ENCODE measurements at places on chromosomes 16 and 17.
A peak's percentile ranks its signal among the peaks of the same experiment; 100 is the strongest.

DNA sequence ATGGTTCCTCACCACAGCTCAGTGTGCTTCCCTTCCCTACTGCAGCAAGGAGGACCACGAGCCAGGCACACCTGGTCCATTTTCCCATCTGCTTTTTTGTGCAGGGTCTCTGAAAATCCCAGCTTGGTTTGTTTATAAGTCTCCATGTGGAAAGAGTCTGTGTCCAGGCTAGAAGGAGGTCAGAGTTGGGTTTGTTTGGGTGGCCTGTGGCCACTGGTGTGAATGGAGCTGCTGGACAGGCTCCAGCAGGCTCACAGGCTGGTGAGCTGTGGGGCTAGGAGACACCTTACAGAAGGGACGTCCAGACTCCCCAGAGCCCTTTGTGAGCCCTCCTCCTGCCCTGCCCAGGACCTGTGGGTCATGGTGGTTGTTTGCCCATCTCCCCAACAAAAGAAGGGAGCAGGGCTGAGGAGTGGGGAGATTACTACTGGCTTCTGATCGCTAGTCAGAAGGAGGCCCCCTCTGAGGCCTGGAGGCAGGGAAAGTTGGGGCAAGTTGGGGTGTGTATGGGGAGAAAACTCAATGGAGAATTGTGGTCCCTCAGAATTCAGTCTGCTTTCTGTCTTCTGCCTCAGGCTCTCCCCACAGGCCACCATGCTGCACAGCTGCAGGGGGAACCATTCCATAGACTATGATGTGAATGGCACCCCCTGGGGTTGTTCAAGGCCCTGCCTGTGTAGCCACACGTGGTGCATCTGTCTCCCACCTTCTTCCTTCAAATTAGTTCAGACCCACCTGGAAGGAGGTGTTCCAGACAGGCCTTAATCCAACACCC lies 4.1 kb downstream of the RARA start:
- DNase-seq, result no peak

- DNase-seq, result no peak
Measured at GRCh38 chr17:81984773-81985410, 7.5 kb downstream of the ASPSCR1 start.

DNA sequence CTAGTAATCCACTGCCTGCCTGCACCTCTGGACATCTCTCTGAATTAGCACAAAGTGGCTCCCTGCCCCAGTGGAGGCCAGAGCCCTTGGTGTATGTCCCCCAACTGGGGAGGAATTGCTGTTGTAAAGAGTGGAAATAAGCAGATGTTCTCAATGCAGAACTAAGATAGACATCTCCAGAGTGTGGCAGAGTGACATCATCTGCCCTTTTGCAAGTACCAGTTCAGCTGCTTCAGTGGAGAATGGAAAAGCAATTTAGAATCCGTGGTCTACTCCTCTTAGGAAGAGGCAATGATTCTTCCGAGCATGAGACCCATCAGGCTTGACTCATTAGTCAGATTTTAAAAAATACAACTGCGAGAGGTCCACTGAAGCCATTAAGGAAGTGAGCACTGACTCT lies 1512.0 kb upstream of the GOT2 start:
- DNase-seq, result no peak

DNA sequence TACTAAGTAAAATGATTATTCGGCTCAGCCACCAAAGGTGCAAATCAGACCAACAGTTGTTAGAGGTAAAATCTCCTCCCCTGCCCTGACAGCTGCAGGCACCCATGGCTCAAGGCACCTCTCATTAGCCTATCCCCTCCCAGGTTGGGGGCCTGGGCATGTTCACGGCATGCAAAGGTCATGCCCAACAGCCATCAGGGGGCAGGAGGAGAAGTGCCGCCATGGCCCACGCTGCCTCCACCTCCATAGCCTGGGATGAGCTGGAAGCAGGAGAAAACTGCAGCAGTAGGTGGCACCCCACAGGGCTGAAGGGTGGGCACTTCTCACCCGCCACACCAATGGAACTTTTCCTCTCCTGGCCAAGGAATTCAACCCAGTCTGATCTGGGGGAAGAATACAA lies 146.4 kb upstream of the COX10 start:
- no peak for DNase-seq

DNA sequence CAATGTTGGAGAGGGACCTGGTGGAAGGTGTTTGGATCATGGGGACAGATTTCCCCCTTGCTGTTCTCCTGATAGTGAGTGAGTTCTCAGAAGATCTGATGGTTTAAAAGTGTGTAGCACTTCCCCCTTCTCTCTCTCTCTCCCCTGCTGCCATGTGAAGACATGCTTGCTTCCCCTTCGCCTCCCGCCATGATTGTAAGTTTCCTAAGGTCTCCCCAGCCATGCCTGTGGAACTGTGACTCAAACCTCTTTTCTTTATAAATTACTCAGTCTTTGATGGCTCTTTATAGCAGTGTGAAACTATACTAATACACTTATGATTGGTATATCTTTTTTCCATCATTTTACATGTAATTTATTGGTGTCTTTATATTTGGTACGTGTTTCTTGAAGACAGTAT lies 13.4 kb downstream of the ADGRG5 start:
- no peak for DNase-seq

DNA sequence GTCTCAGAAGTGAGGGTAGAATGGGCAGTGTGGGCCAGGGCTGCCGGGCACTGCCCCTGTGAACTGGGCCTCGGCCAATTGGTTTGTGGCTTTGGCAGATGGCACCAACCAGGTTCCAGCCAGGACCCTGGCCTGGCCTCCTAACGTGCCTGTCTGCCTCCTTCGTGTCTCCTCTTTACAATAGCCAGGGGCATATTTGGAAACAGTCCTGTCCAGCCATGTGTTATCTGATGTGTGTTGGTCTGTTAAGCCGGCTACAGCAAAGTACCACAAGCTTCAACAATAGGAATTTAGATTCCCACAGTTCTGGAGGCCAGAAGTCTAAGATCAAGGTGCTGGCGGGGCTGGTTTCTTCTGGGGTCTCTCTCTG lies 14.6 kb downstream of the CRISPLD2 start:
- DNase-seq, result no peak

DNA sequence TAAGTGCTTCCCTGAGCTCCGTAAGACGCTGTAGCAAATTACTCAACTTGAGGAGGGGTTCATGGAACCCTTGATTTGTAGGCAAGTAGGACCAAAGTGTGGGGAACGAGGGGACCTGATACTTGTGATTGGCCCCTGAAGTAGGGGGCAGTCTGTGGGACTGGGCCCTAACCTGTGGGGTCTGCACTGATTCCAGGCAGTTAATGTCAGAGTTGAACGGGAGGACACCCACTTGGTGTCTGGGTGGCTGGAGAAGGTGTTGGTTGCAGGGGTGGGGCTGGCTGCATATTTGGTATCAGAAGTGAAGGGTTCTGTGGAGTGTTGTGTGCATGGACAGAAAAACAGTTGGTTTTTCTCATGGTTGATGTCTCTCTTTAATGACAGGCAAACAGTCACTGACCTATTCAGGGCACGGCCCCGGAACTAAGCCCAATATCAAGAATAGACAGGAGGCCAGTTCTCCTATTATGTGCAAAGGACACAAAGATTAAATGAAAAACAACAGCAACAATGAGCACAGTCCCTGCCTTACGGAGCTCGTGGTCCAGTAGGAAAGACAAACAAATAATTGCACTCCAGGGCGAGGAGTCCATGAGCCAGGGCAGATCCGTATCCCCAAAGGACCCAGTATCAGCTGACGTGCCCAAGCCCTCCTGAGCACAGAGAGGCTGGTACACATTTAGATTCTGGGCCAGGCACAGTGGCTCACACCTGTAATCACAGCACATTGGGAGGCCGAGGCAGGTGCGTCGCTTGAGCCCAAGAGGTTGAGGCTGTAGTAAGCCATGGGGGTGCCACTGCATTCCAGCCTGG lies 19.2 kb downstream of the MXRA7 start:
- DNase-seq, result no peak

DNA sequence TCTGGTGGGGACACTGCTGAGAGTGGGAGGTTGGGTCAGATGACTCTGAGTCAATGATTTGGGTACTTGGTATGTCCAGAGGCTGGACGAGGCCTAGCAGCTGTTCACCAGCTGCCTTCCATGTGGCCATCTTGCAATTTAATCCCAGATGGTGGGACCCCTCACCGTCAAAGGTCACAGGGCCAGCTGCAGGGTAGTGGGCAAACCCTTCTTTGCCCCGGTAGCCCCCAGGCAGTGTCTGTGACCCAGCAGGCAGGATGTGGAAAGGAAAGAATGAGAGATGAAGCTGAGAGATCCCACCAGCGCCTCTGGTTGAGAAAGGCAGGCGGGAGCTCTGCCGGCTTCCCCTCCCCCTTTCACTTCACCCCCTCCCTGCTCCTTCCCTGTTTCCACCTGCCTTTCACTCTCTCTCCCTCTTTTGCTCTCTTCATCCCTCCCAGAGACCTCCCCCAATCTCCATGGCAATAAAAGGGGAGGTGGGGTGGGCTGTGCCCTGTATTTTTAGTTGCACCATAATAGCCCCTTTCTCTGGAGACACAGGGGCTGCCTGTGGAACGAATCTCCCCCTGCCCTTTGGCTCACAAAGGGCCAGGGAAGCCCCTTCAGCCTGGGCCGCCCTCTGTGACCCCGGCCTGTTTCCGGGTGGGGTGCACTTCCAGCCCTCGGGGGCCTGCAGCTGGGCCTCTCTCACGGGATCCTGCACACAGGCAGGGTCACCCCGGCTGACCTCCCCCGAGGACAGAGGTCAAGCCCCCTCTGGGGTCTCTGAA lies 20.2 kb downstream of the CDK5RAP3 start:
- no peak for DNase-seq

- no peak for DNase-seq
Measured at GRCh38 chr17:16906680-16907079, 65.2 kb downstream of the TNFRSF13B start.

DNA sequence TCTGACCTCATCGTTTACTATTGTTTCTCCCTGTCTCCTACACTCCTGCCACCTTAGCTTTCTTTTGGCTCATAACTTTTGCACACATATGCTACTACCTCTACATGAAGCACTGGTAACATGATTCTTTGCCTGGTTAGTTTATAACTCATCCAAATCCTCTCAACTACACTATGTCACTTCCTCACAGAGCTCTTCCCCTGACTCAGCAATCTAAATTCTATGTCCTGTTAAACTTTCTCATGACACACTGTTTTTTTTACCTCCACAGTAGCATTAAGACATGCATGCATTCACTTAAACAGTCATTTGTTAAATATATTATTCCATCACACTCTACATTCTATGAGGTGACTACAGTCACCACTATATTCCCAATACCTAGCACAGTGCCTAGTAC lies 19.7 kb downstream of the APPBP2 start:
- peak; percentile 75 for DNase-seq

DNA sequence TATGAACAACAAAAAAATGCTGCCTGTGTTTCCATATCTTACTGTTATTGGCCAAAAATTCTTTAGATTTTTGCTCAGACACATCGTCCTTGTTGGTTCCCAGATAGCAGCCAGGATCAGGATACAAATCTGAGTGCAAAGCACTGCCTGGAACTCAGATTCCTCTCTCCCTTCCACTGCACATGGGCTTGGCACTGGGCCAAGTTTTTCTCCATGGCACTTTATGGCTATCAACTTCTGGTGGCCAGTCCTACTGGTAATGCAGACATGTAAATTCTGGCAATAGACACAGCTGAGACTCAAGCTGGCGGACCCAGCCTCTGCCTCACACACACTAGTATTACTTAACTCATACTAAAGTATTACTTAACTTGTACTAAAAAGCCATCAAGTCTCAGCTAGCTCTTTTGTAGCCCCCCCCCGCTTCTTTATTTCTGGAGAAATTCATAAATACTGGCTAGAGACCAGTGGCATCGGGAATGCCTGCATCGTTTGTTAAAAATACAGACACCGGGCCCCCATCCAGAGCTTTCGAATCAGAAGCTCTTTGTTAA lies 181.2 kb upstream of the COX10 start:
- DNase-seq, result no peak

GRCh38 chr16:31393056-31393455 lies at the start of gene ITGAD:
Gene ITGAD (plus strand): TSS chr16:31393335. CDS start chr16:31393361, 26 bp downstream.
- no peak for DNase-seq

GRCh38 chr17:36600936-36601302 lies 464 bp upstream of the MRM1 start:
- peak; percentile 37 for DNase-seq

DNA sequence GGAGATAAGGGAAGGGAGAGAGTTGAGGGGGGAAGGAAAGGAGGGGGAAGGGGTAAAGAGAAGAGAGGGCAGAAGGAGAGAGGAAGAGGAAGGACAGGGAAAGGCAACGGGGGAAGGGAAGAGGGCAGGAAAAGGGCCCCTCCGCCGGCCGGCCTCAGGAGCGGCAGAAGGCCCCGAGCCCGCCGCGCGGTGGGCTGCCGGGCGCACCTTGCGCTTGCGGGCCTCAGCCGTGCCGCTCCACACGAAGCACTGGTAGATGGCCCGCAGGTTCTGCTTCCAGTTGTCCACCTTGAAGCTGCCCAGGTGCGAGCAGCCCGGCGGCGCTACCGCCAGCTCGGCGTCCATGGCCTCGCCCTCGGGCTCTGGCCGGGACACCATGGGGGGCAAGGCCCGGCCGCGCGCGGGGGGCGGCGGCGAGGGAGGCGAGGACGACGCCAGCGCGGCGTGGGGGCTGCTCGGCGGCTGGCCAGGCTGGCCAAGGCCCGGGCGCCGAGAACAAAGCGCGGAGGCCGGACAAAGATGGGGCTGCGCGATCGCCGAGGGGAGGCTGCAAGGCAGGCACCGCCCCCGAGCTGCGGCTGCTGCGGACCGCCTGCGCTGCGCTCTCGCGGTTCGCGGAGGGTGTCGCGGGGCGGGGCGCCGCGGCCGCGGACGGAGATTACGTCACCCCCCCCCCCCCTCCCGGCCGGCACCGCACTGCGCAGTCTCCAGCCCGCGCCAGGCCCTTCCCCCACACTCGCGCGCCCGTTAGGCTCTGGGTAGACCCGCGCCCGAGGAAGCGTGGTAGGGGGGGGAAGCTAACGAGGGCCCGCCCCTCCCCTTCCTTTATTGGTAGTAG lies at the start of gene USP22:
Gene USP22 (minus strand): TSS at position 554 of the 838 bp plus-strand sequence. CDS start 176 bp downstream, at position 378.
- DNase-seq, result peak; percentile 98

GRCh38 chr17:6789146-6789545 lies 13.1 kb downstream of the FBXO39 start:
- no peak for DNase-seq

GRCh38 chr17:42411361-42411760 lies 11.7 kb downstream of the CAVIN1 start:
- DNase-seq, result no peak

DNA sequence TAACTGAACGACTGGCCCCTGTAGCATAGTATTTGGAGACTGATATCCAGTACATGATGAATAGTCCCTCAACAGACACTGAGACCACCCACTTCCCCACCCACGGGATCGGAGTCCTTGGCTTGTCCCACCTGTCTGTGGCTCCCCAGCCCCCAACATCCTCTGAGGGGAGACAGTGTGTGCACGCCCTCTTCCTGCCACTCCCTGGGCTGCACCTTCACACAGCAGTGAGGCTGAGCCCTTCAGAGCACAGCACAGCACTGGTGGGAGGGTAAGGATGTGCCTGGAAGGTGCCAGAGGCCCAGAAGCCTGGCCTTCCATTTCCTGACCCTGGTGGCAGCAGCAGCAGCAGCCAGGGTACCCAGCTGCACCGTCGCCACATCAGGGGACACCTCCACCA lies 11.0 kb downstream of the DNASE1 start:
- no peak for DNase-seq

DNA sequence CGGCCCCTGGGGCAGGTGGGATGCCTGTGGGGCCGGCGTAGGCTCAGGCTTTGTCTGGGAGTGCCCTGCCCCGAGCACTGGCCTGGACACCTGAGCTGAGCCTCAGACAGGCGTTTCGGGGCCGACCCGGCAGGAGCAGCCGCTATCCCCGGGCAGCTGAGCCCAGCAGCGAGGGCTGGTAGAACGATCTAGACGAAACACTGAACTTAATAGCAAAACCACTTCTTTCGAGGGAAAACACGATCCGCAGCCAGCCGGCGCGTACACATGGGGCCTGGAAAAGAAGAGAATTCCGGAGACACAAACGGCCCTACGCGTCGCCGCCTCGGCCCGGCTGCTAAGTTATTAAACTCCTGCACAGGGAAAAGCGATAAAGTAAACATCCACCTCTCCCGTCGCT lies 22.0 kb upstream of the SSTR5 start:
- DNase-seq, result no peak

All from bone marrow (tissue), 2 donors.